ENCODE measurements at places on chromosomes 5 and 9.

- DNase-seq = no peak
Measured at GRCh38 chr9:75071530-75072122, 16.3 kb downstream of the NMRK1 start.

- DNase-seq = no peak
Measured at GRCh38 chr5:83066548-83067110, 10.6 kb downstream of the TMEM167A start.

DNA sequence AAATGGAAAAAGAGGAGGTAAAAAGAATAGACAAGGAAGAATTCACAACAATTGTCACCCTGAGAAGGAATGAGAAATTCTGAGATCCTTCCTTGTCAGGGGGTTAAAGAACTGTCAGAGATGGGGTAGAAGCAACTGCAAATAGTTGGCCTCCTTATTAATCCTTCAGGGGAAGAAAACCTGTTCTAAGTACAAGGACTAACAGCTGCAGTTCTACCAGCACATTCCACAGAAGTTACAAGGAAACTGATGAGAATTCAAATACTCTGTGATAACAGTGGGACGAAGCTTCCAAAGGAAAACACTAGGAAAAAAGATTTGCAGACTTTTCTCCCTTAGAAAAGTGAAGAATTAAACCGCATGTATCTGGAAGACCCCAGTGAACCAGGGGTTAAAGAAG is 93.7 kb downstream of the OR2K2 start:
- no peak for DNase-seq

DNA sequence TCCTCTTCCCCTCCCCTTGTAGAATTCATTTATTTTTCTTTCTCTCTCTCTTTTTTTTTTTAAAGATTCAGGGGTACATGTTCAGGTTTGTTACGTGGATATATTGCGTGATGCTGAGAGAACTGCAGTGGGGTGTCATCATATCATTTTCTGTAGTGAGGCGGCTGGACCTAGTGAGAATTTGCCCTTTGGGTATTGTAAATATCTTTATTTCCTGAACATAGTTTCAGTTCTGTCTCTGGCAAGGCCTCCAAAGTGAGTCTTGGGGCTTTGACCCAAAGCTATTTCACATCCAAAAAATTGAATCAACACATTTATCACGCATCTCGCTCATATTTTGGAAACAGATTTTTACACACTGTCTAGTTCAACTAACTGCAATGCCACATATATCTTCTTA is 25.4 kb upstream of the MYOT start:
- DNase-seq = no peak
